ENCODE measurements at places on chromosomes 2 and 18.

GRCh38 chr2:225735844-225736243 lies 336.3 kb downstream of the NYAP2 start:
- DNase-seq: no peak

DNA sequence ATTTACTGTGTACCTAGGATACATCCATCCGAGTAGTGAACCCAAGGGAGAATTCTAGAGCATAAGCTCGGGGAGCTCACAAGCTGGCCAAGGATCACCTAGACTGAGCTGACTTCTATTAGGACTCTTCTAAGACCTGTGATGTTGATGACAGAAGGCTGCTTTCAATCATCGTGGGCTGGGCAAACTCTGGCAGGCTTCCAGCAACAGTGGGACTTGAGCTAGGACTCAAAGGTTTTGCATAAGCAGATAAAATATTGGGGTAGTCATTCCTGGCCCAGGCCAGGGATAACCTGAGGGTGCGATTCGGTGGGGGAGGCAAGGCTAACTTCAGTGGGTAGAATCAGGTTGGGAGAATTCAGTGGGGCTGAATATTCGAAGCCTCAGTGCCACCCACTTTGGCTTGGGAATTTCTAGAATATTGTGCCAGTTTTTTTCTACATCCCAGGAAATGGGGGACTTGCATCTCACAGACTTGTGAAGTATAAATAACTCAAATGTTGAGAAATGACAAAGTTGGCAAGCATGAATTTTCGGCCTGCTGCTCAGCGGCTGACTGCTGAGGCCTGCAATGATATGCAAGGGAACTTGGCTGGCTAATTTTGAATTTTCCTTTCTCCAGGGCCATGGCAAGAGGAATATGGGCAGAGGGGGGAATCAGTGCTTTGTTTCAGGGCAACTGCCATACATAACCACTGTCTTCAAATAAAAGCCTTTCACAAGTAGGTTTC lies 274.3 kb downstream of the PRKCE start:
- no peak for DNase-seq

GRCh38 chr2:204264085-204264553 lies 281.2 kb upstream of the PARD3B start:
- no peak for DNase-seq

DNA sequence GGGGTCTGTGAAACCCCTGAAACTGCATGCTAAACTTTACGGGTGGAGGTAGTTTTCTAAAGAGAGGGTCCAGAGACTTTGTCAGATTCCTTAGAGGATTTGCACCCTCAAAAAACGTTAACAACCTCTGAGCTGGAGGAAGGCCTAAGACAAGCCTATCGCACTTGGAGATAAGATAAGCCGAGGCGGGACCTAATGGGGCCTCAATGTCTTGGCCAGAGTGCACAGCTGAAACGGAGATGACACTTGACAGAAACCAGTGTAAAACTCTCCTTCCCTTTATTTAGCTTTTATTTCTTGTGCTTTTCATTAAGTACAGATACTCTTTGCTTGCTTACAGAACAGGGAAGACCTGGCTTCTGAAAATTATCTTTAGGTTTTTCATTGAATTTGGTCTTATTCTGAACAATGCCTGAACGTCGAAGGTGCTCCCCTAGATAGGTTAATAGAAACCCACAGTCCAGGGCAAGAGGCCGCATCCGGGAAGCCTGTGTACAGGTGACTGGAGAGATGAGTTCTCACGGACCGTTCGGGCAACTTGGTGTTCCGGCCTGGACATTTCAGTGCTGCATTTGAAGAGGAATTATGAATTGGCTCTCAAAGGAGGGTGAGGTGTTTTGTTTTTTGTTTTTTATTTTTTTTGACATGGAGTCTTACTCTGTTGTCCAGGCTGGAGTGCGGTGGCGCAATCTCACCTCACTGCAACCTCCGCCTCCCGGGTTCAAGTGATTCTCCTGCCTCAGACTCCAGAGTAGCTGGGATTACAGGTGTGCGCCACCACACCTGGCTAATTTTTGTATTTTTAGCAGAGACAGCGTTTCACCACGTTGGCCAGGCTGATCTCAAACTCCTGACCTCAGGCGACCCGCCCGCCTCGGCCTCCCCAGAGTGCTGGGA lies 49.7 kb downstream of the SH3BP4 start:
- no peak for DNase-seq

DNA sequence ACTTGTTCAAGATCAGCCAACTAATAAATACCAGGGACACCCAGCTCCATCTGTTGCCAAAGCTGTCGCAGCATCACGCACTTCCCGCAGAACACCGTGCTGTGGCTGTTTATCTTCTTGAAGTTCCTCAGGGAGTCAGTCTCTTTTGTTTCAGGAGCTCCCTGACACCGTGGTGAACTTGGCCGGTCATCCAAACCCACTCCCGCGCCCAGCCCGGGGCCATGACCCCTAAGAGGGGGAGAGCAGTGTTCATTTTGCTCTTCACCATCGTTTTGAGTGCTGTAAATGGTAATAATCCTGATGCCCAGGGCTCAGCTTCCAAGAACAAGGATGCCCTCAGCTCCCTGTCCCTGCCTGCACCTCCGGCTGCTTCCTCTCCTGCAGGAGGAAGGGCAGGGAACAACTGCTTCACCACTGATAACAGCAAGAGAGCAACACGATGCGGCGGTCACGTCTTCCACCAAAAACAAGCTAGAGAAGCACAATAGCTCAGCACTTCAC lies 131.4 kb downstream of the SEPTIN10 start:
- no peak for DNase-seq

DNA sequence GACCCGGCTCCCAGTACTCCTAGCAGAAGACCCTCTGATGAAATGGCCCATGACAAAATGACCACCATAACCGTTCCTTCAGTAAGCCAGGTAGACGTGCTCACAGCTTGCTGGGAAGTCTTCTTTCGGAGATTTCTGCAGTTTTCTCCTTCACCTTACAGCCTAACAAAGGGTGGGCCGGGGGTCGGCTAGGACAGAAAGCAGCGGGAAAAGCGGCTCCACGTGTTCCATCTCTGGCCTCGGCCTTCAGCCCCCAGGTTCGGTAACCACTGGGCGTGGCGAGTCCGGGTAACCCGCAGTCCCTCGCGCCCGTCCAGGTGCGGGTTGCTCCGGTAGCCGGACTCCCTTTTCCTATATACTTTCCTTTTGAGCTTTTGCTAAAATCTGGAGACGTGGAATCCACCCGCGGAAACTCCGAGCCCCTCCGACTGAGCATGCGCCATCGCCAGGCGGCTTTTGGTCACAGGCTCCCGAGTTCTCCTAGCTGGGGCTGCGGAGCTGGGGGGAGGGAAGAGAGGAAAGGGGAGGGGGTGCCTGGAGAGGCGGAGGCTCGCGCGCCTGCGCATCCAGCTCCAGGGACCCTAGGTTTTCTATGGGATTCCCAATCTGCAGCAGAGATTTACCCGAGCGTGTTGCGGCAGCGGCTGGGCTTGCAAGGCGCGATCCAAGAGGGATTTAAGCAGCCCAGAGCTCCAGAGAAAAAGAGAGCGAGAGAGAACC lies at the start of gene VSNL1:
TSS of gene VSNL1 (plus strand) at position 604 of the 720 bp plus-strand sequence. CDS start 51,379 bp downstream, outside the sequence.
- DNase-seq: no peak

- DNase-seq: no peak
Observed at GRCh38 chr2:168076731-168077130, 170.7 kb downstream of the STK39 start.

- no peak for DNase-seq
Observed at GRCh38 chr2:109180786-109181185, 51.8 kb downstream of the SH3RF3 start.

DNA sequence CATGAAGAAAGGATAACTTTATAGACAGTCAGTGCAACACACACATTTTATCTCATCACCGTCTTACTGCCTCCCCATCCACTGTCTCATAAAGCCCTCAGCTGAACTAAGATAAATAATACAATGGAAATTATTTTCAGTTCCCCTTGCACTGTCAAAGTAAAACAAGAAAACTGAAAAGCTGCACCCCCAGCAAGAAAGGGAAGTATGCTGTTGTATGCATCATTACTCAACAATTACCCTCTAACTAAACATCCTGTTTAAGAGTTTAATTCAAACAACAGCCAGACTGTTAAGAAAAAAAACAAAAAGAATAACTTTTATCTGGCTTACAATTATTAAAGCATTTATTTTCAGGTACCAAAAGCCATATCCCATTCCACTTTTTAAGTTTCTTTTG lies 25.0 kb downstream of the MPPE1 start:
- no peak for DNase-seq

DNA sequence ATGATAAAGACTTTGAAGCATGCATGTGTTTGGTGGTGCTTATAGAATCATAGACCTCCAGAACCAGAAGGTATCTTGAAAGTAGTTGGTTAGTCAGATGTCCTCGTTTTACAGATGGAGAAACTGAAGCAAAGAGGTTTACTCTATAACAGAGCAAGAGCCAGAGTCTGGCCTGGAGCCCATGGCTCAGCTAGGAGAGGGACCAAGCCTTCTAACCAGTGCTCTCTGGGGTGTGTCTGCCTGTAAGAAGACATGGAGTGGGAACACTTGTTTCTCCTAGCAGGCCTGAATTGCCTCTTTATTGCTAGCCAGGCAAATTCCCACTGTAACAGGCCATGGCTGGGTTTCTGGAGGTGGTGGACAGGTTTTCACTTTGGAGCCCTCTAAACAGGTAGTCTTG lies 67.9 kb downstream of the CD8B2 start:
- no peak for DNase-seq

DNA sequence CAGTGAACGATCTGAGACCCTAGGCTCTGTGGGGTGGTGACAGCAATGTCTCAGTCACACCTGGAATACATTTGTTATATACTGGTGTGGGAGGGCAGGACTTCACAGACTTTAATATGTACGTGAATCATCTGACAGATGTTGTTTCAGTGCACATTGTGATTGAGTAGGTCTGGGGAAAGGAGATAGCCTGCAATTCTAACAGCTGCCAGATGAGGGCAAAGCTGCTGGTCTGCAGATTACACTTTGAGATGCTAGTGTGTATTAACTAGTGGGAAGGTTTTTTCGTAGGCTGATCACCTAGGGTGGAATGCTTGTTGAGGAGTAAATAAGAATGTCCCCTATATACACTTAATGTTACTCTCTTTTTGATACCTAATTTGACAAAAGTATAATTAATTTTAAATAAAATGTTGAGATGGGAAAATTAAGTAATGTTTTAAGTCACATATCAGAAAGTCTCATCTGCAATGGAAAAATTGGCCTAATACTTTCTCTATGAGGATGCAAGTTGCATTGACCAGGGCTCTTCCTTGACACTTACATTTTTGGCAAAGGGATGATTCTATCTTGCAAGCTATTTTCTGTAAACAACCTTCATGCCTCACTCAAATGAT lies 496.9 kb upstream of the HNMT start:
- DNase-seq: no peak

GRCh38 chr2:232281858-232282507 lies 96.6 kb upstream of the ALPP start:
- DNase-seq: no peak

DNA sequence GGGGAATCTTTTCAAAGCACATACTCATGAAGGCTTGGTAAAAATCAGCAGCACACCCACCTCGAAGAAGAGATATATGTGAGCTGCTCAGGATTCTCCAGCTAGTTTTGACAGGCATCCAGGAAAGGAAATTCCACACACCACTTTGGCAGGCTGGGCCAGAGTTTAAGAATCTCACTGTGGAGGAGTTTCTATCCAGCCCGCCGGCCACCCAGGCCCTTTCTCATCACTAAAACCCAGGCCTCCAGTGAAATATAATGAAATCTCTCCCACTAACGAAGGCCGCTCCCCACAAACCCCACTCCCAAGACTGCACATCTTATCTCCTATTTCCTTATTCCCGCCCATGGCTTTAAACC lies 202.0 kb downstream of the GLI2 start:
- DNase-seq: no peak

DNA sequence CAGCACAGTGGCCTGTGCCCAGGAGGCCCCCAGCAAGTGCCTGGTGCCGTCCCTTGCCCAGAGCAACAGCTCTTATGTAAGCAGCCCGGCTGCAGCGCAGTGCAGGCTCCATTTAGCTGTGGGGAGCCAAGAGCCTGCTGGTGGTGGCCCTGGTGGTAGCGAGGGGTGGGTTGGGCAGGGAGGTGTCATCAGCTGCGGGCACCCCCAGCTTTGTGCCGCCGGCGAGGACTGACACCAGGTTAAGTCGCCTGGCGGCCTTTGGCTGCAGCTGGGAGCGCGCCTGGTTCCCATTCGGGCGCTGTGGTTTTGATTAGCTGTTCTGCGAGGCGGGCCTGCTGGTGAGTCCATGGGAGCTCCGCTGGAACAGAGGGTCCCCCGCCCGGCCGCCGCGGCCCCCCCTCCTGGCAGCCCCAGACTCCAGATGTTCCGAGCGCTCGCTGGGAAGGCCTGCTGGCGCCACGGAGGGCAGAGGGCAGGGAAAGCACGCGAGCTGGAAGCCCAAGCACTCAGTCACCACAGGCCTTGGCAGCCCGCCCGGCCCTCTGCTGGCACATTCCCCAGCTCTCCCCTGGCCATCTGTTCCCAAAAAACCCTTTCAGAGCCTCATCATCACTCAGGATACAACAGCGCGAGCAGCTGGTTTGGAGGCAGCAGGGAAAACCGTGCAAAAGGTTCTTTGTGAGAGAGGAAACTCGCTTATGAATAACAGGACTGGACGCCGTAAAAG lies 18.4 kb downstream of the ATOH8 start:
- no peak for DNase-seq

DNA sequence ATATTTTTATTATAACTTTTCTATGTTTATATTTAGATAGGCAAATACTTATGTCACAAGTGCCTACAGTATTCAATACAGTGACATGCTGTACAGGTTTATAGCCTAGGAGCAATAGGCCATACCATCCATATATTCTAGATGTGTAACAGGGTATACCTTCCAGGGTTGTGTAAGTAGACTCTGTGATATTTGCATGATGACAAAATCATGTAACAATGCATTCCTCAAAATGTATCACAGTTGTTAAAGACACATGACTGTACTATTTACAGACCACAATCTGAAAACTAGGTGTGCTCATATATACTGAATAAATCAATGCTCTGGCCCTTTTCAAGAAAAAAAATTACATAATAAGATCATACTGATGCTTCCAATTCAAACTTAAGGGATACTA lies 433.2 kb upstream of the RGPD4 start:
- no peak for DNase-seq

Data from activated CD4-positive, CD25-positive, alpha-beta regulatory T cell treated with anti-CD3 and anti-CD28 coated beads, Interleukin-2, amount 50 U/mL, for 72 hours (primary cell).